Esophagus (tissue), 2 donors: ENCODE measurements at places on chromosomes 13 and 19. TPM values are rescaled to one million over a fixed set of nuclear protein-coding genes. Genes with fewer than 3 reads are reported as not detected.

Gene RHPN2
- 0.26 TPM for polyA plus RNA-seq

Gene DNAAF3
- 1.1 TPM for polyA plus RNA-seq

Gene SIGLEC7
- polyA plus RNA-seq: 0.12 TPM

Gene NTF4
- polyA plus RNA-seq: 20.0 TPM

Gene ZNF665
- 1.1 TPM for polyA plus RNA-seq
